ENCODE measurements at places on chromosomes 12 and 14. TPM values are rescaled to one million over a fixed set of nuclear protein-coding genes. Genes with fewer than 3 reads are reported as not detected.

GRCh38 chr12:83186419-83186818 lies 499.7 kb downstream of the TMTC2 start:
- no peak for DNase-seq

Gene CHD8
- 26.5 TPM for total RNA-seq

Gene CLEC4D
- not detected for total RNA-seq

GRCh38 chr12:65988596-65988995 lies 142.0 kb downstream of the LLPH start:
- DNase-seq: no peak

DNA sequence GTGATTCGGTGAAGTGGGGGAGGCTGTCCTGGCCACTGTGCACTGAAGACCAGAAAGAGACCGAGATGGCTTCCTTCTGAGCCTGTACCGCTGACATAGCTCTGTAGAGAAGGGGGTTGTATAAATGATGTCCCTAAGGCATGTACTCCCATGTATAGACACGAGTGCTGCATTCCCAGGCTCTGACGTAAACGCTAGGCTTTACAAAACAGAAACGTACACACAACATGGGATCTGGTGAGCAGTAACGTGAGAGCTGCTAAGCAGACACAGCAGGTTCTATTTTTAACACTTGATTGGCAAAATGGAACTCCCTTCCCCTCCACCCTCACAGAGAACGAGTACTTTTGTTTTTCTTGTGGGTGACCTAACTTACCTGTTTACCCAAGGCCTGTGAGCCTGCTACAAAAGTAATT lies 35.9 kb downstream of the ACADS start:
- no peak for DNase-seq

- no peak for DNase-seq
Observed at GRCh38 chr12:12683136-12683697, 12.8 kb downstream of the GPR19 start.

DNA sequence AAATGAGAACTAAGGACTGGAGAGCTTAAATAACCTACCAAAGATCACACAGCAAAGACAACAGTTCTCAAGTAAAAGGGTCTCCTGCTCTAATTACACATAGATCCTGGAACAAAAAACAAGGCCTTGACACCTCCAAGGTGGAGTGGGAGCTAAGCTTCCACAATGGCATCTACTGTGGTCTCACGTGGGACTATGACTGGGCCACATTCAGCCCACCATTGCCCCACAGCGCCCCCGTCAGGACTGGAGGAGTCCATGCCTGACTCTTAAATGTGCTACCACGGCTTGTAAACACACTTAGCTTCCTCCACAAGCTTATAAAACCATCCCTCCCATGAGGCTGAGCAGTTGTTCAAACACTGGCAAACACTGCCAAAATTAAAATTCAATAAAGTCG lies 88.5 kb downstream of the GCH1 start:
- peak; percentile 48 for DNase-seq

Gene SSTR1
- total RNA-seq: not detected

DNA sequence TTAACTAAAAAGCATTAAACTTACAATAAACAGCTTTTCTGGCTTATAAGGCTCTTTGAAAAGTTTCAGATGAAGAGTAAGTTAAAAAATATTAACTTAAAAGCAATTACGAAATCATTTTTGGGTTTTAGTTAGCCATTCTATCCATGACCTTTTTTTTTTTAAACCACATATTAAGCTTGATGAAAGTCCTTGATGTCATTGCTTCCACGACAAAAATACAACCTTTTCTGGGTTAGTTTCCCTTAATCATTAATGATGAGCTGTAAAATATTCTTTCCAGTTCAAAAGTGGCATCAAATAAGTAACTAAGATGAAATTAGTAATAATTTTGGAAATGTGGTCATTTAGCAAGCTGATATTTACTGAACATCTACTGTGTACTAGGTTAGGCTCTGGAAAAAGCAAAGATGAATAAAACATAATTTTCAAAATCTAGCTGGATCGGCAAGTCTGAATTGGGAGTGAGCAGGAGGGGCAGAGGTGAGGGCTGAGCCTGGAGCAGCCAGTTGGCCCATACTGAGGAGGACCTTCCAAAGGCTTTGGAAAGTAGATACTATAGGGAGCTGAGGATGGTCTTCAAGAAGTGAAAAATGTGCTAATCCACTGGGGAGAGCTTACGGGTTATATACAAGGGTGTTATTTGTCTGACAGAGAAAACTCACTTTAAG lies 345.2 kb downstream of the ZFP36L1 start:
- DNase-seq: no peak

DNA sequence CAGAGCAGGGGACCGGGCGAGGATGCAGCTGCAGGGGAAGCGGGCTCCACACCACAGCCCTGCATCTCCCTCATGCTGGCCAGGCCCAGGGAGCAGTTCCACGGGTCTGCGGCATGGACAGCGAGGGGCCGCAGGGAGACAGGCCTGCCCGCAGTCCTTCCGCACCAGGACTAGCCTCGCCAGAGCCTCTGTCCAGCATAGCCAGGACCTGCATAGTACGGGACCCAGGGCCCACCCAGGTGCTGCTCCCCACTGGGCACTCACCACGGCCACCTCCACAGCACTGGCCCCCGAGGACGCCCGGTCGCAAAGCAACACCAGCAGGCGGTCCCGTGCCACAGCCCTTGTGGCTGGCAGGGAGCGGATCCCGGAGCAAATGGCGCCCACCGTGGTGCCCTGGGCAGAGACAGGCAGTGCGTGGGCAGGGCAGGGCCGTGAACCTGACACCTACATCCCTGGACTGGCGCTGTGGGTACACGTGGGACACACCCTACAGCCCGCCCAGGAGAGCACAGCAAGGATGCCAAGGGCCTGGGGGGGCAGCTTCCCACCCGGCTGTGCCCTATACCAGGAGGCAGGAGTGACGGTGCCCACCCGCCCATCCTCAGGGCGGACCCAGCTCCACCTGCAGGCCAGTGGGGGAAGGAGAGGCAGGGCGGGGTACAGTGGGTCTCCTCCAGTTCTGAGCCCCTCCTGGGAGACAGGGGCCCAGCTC lies 23.8 kb downstream of the JAG2 start:
- no peak for DNase-seq

Gene EPS8
- 18.8 TPM for total RNA-seq

Gene PTGDR
- not detected for total RNA-seq

Gene DTX1
- total RNA-seq: 1.3 TPM

- no peak for DNase-seq
Observed at GRCh38 chr12:57233357-57234232, 4.1 kb downstream of the SHMT2 start.

GRCh38 chr12:42853370-42854140 lies 264.0 kb upstream of the PRICKLE1 start:
- no peak for DNase-seq

DNA sequence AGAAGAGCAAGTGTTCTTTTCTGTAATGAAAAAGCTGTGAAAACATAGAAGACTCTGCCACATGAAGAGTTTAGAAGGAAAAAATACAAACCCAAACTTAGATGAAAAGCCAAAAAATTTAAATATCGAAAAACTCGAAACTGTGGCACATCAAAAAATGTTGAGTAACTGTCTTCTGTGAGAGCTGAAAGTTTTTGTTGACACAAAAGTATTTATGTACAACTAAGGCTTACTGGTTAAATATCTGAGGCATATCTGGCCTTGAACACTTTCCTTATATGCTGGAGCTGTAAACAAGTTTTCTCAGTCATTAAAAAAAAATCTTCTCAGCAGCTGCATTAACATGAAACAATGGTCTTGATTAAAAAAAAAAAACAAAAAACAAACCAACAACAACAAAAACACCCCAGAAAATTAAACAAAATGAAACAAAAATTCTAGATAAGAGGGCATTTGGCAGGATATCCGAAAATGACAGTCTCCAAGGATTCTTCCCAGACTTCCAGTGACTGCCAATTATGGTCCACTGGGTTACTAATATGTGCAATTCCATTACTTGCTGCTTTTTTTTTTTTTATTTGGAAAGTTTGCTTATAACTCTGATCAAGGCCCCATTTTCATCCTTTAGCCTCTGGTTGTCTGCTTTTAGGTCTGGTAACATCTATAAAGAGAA lies 84.7 kb upstream of the PAWR start:
- DNase-seq: no peak

Gene KCNC2
- total RNA-seq: not detected

DNA sequence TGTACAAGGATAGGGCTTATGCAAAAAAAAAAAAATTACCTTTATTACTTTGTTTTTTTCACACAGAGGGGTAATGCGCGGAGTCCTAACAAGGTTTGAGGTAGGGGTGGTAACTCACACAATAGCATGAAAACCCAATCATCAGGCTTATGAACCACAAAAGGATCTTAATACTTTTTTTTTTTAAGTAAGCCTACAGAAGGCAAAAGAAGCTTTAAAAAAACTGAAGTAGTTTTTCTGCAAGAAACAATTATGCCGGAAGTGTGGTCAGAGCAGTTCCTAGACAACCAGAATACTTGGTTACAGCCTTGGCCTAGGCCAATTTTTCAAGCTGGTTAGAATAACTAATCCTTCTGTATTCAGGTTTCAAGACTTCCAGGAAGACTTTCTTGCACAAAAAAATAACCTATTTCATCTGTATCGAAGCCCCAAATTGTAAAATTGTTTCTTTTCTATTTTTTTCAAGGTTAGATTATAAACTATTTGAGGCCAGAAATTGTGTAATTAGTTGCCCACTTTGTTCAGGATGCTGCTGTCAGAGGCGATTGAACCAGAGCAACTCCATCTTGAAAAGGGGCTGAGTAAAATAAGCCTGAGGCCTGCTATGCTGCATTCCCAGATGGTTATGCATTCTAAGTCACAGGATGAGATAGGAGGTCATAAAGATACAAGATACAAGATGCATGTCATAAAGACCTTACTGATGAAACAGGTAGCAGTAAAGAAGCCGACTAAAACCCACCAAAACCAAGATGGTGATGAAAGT lies 1.8 kb upstream of the GNS start:
- DNase-seq: no peak

DNA sequence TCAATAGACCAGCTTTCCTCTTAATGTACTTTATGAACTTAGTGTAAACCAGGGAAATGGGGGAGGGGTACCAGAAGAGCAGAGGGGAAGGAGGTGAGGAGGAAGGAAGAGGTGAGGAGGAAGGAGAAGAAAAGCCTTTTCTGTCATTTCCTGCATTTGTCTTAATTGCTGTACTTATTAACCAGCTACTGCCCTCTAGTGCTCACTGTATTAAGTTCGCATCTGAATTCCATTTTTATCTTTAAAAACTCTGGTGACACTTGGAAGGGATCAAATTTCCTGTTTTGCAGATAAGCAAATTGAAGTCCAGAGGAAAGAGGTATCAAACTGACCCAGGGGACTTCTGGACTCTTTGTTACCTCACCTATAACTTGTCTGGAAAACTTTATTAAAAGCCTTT lies 22.2 kb downstream of the MANSC1 start:
- DNase-seq: peak; percentile 77

DNA sequence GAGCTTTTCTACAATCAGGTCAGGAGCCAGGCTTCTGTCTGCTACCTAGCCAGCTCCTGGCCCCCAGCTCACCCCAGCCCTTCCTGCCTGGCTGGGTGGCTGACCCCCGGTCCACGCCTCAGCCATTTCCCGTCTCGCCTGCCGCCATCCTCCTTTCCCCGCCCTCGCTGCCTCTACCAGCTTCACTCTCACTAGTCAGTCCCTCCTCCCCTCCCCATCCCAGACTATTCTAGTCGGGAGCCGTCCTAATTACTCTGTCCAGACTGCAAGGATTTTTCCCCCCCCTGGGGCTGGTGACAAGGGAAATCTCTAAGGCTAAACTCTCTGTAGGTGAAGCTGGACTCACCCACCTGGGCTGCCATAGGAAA lies 825 bp downstream of the DHH start:
- no peak for DNase-seq

Measured in H4 (cell line).